PC-9 (cell line): ENCODE measurements at places on chromosomes 1 and 21.
A peak's percentile ranks its signal among the peaks of the same experiment; 100 is the strongest.

GRCh38 chr1:187384504-187384903, 555.8 kb downstream of the PLA2G4A start:
- no peak for DNase-seq

- DNase-seq = no peak
Measured at GRCh38 chr1:51347398-51348146, 17.2 kb upstream of the TTC39A start.

DNA sequence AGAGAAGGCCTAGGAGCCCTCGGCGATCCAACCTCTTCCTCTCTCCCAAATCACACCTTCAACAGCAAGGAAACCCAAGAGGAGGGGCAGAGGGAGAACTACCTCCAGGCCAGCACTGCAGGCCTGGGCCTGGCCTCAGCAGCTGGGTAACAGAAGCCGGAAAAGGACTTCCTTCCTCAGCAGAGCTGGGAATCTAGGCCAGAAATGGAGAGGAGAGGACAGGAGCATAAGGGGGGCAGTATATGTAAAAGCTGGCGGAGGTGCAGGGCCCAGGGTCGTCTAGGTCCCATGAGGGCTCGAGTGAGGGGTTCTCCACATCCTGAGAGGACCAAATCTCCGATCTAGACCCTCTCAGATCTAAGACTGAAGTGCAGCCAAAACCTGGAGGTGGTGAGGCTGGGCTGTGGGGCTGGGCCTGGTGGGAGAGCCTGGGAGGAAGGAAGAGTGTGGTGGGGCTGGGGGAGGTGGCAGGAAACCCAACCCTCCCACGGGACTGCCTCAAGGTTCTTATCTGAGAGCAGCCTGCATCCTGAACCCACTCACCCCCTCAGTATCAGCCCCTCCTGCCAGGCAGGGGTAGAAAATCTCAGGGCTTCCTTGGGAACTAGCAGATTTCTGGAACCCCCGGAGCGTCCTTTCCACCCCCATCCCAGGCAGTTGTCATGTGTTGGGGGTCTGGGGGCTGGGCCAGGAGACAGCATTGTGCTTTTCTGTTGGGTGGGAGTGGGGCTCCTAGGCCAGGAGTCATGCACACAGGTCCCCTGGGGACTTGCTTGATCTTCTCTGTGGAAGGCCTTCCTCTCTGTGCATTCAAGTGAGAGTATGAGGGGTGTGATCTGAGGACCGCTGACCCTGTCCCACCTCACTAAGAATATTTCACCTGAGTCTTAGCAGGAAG, 33.0 kb downstream of the PIK3C2B start:
- DNase-seq = no peak

GRCh38 chr1:115475252-115475651, 137.2 kb upstream of the NGF start:
- no peak for DNase-seq

DNA sequence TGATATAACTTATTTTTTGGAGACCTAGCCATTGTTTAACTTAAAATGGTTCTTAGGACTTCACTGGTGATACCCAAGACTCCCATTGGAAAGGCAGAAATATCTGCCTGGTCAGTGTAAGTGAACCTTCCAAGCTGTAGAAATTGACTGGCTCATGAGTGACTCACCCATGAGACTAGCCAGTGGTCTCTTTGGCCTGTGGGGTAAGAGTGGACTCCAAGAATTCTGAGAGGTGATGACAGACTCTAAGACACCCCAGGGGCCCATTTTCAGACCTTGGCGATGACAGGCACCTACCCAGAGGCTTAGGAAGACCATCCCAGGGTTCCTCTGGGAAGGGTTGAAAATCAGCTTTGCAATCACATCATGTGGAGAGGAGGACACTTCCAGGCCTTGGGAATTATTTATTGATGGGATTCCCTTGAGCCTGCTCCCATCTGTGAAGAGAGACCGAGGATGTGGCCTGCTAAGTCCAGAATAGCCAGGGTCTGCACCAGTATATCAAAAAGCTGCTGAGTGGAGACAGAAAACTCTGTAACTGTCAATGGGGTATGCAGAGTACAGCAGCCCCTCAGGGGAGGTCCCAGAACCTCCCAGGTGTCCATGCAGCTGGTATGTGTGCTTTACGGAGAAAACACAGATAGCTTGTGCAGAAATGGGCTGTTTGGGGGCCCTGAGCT, 78.9 kb downstream of the KAZN start:
- no peak for DNase-seq

DNA sequence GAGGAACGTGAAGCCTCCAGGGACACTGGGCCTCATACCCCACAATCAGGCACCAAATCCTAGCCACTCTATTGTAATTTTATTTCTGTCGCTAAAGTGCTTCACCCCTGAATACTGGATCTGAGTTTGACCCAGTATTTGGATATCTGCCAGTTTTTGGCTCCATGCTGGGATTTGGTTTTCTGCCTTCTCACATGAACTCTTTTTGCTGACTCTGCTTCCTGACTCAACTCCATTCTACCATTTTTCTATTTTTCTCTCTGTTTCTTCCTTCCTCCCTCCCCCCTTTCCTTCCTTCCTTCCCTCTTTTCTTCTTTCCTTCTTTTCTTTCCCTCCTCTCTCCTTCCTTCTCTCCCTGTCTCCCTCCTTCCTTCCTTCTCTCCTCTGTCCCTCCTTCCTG, 151.3 kb upstream of the GJB5 start:
- no peak for DNase-seq

GRCh38 chr1:199510314-199510713, 517.2 kb upstream of the NR5A2 start:
- DNase-seq = no peak

DNA sequence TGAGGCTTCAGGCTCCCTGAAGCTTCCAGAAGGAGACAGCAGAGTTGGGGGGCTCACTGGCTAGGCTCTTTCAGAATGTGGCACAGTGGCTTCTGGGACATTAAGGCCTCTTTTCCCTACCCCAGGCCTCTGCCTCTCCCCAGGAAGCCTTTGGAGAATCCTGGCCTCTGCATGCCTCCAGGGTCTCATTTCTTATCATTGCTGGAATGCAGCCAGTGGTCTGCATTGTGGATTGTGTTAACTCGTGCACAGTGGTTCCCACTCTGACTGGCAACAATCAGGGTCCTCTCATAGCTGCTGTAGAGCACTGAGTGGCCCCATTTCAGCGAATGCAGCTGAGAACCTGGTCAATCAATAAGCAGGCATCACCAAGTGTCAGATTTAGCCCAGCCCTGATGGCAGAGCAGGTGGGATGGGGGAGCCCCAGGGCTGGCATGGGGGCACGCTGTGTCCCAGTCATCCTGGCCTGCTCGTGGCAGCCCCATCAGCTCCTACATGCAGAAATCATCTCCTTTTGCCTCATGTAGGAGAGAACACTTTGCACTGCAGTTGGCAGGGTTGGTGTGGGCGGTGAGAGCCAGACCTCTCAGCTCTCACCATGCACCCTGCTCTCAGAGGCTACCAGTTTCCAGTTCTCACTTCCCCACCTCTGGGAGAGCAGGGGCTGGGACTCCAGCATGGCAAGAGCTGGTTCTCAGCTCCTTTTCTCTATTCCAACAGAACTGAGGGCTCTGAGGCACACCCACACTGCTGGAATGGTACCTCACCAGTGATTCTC, 13.4 kb downstream of the ADORA1 start:
- DNase-seq = no peak

- no peak for DNase-seq
Measured at GRCh38 chr1:65213271-65214023, 65.4 kb downstream of the AK4 start.

GRCh38 chr1:68528243-68528642, 31.4 kb upstream of the DEPDC1 start:
- no peak for DNase-seq

DNA sequence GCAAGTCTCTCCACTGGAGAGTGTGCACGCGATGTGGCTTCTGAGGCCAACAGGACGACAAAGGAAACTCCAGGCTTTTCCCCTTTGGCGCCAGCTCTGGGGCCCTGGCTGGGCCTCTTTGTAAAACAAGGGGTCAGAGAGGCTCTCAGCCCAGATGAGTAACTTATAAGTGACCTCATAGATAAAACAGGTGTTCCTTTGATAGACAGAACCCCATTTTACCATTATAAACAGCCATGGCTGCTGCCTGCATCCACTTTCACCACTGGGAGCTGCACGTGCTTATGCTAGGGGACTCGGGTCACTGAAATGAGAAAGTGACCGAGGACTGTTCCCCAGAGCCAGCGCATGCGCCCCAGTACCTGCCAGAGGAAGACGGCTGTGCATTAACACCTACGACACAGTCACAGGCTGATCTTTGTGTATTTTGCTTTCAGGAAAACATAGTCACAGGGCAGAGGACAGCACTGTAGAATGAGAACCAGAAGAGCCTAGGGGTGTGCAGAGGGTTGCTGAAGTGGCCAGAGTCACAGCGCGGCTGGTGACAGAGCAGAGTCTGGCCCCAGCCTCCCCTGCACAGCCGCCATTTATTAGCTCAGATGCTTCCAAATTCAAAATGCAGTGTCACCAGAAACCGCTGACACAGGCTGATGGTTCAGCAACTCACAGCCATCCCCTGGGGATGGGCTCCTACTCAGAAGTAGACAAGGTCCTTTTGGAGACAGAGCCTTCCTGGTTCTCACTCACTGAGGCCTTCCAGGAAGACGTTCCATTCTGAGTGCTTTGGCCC, 12.7 kb downstream of the RNF207 start:
- no peak for DNase-seq

- DNase-seq = no peak
Measured at GRCh38 chr1:228417061-228417460, 400 bp upstream of the TRIM17 start.

GRCh38 chr1:182340233-182341058, 51.1 kb downstream of the GLUL start:
- DNase-seq = no peak

GRCh38 chr1:243230914-243231313, 24.2 kb downstream of the CEP170 start:
- DNase-seq = peak; percentile 43

GRCh38 chr1:247760456-247760855, at the start of gene OR1C1:
Gene OR1C1, minus strand, starts transcription at chr1:247760556. Its CDS starts 2,150 bp downstream, at chr1:247758406.
- no peak for DNase-seq

GRCh38 chr1:151867765-151868411, 14.4 kb upstream of the THEM5 start:
- DNase-seq = no peak

GRCh38 chr1:162094271-162094670, 24.8 kb downstream of the NOS1AP start:
- peak; percentile 41 for DNase-seq

DNA sequence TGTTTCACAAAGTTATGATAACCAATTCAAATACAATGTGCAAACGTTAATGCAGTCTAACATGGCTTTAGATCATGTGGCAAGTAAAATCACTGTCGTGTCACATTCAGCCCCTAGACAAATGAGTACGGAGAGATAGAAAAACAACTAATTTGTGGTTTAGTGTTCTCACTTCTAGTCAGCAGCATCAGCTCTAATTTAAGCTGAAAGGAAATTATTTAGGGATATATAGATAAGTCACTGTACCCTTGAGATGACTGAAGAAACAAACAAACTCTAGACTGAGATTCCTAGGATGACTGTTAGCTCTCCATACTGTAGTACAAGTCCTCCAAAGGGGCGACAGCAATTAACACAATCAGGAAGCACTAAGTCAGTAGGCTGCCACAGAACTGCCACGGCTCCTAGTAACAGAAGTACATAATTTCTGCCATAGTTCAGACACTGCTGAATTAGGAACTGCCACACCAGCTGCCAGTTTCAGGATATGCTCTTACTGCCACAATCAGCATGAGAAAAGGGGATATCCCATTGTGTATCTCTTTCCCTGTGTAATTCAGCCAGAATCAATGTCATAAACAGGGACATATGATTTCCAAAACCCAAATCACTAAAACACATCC, 150.4 kb upstream of the NEGR1 start:
- DNase-seq = no peak

DNA sequence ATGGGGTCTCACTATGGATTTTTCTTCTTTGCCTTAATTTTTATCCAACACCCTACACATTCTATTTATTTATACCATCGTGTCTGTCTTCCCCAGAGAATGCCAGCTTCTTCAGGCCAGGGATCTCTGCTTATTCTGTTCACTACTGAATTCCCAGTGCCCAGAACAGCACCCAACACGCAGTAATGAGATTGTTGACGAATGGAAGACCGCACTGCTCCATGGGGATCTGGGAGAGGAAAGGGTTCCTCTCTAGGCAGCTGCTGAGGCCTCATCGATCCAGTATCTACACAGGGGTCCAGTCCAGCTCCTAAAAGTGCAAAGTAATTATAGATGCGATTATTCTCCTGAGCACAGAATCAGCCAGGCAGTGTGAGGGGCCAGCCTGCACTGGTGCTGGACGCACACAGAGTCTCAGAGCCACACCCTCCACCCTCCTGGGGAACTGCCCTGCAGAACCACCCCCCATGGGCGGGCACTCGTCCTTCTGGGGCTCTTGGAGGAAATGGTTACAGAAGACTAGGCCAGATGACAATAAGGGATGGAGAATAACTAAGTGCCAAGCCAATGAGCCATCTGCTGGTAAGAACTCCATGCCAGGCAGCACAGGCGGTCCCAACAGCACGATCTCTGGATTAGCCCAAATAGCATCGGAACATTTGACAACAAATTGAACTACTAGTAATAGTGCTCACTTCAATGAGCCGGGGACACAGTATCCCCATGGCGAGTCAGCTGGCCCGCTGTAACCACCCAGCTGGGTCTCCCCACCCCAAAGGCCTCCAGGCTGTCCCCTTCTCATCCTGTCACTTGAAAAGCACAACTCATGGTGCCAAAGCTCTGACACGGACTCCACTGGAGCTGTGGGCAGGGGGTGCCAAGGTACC, 1.7 kb upstream of the PDE9A start:
- peak; percentile 24 for DNase-seq

DNA sequence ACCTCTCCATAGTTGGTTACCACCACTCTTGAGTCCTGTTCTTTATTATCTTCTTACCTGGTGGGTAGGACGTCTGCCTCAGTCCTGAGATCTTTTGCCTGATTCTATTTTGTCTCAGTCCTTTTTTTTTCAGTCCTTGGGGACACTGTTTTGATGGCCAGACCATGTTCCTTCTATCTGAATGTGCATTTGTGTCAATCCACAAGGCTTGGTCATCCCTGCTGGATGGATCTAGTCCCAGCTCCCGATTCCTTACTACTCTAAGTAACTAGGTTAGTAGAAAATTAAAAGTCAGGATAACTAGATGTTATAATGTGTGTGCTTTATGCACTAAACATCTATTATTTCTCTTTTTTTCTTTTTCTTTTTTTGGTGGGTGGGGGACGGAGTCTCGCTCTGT, 28.1 kb upstream of the AK4 start:
- no peak for DNase-seq

DNA sequence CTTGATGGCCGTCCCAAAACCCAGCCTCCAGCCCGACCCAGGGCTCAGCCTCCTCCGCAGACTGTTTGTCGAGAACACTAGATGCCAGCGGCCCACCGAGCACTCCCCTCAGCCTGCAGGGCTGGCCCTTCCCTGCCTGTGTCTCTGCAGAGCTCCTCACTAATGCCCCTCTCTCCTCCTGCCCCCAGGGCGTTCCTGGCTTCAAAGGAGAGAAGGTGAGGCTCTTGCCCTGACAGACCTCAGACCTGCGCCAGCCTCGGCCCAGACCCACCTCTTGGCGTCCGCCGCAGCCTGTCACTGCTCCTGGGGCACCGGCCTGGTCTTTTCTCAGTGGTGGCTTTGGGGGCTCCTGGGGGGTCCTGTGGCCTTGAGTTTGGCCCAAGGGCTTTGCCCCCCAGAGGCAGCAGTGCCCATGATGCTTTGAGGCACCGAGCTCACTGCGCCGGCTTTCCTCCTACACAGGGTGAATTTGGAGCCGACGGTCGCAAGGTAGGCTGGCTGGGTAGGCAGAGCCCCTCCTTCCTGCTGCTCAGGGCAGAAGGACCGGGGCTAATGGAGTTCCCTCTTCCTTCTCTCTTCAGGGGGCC, 18.4 kb downstream of the COL6A2 start:
- DNase-seq = no peak

GRCh38 chr1:214155987-214156625, 124.9 kb upstream of the SMYD2 start:
- no peak for DNase-seq
